ENCODE measurements at places on chromosomes 7 and 10.

DNA sequence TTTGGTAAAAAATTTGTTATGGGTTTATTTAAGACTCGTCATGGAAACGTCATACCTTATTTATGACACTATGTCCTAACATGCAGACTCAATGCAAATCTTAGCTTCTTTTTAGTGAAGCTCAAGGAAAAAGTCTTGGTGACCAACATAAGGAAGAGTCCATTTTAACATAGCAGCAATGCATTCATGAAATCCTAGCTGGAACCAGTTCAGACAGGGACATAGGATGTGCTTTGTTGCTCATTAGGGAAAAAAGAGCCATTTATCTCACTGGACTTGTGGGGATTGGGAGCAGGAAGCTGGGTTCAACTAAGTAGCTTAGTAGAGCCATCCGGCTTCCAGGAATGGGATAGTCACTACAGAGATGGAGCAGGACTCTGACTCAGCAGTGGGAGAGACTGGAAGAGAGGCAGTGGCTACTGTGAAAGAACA is 100.7 kb upstream of the DKK1 start:
- no peak for DNase-seq

DNA sequence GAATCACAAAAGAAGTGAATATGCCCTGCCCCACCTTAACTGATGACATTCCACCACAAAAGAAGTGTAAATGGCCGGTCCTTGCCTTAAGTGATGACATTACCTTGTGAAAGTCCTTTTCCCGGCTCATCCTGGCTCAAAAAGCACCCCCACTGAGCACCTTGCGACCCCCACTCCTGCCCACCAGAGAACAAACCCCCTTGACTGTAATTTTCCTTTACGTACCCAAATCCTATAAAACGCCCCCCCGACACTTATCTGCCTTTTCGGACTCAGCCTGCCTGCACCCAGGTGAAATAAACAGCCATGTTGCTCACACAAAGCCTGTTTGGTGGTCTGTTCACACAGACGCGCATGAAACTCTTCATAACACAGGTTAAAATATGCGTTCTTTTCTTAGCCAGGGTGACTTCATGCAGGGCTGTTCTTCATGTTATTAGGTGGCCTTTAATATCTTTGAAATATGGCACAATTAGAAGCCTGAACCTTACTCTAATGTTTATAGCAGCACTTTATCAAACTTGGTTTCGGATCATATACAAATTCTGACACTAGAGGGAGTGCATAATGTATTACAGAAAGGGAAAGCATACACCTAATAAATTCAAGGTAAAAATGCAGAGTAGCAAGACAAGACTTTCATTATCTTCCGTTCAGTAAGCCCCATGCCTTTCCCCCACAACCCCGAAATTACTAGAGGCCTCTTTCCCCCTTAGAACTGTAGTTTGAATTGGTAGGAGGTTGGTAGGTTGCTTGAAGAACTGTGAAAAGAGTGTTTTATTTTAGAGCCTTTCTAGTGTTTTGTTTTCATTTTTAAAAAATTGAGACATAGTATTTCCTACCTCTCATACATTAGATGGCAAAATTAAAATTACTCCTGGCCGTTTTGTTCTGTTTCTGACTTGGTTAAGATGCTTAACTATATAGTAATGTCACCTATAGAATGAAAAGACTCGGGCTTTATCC is 117.9 kb downstream of the NPY start:
- DNase-seq: no peak

- DNase-seq: no peak
Measured at GRCh38 chr10:66835400-66835799, 90.4 kb upstream of the LRRTM3 start.

GRCh38 chr7:27697861-27698430 is 35.3 kb upstream of the HIBADH start:
- peak; percentile 90 for DNase-seq

DNA sequence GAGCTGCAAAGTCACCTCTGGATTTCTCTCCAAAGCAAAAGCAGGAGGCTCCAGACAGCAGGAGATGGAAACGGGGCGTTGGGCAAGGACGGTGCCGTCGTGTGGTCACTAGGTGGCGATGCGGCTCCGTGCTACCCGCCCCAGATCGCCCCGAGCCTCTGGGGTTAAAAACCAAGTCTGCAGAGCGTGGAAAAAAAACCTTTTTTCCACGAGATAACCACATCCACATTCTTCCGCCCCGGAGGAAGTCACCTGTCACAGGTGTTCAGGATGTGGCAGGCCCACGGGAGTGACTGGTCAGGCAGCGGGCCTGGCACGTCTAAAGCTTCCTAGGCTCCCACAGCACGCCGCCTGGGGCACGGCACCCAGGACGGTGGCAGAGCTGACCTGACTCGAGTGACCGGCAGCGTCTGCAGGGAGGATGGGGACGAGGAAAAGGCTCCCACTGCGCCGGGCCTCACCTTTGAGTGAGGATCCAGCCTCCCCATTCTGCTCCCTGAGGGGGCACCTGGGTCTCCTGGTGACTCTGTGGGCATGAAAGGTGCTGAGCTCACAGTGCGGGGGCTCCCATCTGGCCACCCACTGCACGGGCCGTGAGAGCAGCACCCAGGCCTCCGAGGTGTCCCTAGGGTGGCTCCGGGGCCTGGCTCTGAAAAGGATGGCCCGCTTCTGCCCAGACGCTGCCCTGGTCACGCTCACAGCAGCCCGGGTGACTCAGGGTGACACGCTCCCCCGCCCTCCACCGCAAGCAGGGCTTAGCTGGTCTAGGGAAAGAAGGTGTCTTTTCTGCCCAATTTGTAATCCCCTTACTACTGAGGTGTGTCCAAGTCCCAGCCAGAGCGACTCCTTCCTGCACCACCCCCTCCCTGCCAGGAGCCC is 71.3 kb upstream of the TNRC18 start:
- DNase-seq: peak; percentile 70

GRCh38 chr10:91034042-91034441 is 113.2 kb upstream of the ANKRD1 start:
- DNase-seq: no peak

DNA sequence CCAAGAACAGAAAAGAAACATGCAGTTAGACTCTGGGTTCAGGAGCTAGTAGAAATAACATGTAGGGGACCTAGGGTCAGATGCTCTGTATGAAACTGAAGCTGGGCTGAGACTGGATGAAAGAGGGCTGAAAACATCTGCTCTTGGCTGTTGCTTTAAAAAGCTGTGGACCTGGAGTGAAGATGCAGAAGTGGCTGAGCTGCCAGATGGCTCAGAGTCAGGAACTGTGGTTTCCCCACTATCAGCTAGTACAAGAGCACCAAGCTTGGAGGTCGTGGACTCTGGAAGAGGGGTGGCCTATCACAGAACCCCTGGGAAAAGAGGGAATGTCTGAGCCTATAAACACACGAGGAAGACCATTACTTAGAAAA is 5.9 kb downstream of the ADK start:
- DNase-seq: no peak

GRCh38 chr7:123216825-123217224 is 17.1 kb upstream of the SLC13A1 start:
- no peak for DNase-seq

GRCh38 chr10:99537086-99537988 is 4.6 kb downstream of the NKX2-3 start:
- no peak for DNase-seq

GRCh38 chr10:129274748-129275474 is 192.1 kb upstream of the MGMT start:
- DNase-seq: no peak

GRCh38 chr7:47888371-47889265 is 59.6 kb downstream of the PKD1L1 start:
- no peak for DNase-seq

- no peak for DNase-seq
Measured at GRCh38 chr7:157007470-157008066, 2.9 kb downstream of the MNX1 start.

DNA sequence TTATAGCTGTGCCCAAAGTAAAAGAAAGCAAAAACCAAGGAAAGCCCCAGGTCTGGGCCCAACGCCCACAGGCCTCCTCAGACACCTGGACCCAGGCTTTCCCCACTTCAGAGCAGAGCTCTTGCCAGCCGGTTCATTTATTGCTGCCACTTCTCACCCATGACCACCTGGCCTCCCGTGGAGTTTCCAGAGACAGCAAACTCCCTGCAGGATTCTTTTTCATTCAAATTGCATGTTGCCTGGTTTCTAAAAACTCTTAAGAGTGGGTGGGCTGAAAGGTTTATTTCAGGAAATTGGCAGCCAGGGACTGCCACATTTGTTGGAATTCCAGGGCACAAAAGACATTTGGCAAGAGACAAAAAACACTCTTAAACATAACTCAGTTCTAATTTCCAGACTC is 4.7 kb downstream of the VOPP1 start:
- DNase-seq: no peak

DNA sequence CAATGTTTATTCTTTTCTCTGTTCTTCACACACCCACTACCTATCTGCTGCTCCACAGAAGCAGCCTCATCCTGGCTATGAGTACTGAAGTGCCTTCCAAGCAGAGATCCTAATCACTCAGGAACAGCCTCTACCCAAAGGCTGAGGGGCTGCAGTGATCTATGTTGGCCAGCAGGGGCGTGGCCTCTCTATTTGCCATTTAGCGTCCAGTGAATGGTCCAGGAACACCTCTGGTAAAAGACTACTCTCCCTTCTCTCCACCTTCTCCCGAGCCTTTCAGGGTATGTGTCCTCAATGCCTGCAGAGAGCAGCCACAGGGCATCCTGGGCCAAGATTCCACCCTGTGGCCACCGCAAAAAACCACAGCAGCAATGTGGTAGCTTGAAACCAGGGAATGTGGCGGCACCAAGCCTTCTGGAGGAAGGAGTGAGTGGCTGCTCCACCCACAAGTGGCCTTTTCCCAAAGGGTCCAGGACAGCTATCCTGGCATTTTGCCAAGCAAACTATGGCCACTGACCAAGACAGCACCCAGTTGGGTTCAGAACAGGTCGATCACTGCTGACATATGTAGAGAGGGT is 70.9 kb downstream of the SYPL1 start:
- peak; percentile 48 for DNase-seq

DNA sequence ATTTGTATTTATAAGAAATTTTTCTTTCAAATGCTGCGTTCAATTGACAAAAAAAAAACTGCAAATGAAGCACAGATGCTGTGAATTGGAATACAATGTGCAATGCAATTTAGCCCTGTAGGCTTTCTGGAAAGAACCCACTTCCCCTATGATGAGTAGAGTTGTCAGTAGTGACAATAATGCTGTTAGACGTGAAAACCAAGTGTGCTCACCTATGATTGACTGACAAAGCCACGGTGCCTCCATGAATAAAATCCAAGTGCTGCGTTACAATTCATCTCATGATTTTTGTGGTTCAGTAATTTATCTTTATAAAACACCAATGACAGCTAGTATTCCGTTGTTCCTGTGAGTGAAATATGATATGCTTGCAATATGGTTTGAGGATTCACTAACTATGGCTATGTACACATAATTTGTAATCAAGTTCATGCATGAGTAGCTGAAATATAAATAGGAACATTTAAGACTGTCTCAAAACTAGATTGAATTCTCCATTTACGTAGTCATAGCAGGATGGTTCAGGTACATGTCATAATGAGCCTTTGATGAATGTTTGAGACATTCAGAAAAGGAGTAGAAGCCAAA is 1160.3 kb downstream of the CNTNAP2 start:
- DNase-seq: no peak

DNA sequence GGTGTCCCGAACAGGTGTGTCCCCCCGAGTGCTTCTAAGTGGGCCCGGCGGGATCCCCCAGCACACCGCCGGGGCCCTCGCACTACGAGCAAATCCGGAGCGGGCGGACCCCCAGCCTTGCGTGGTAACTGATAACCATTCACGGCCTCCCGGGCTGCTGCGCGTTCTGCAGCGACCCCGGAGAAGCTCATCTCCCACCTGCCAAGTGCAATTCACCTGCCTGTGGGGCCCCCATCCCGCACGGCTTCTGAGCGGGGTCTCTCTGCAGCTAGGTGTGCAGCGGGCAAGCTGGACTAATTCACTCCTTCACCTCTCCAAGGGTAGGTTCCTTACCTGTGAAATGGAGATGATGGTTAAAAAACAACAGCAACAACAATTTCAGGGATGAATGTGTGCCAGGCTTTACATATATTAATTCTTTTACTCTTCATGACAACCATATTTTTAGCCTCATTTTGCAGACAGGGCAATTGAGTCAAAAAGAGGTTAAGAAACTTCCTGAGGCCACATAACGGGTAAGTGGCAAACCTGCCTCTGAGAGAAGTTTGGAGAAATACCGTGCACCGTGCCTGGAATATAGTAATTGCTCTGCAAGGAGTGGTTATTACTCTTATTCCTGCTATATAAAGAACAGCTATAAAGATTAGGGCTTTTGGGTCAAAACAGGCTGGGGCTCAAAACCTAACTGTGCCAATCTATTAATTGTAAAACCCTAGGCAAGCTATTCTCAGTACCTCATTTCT is 652 bp upstream of the PODXL start:
- no peak for DNase-seq

DNA sequence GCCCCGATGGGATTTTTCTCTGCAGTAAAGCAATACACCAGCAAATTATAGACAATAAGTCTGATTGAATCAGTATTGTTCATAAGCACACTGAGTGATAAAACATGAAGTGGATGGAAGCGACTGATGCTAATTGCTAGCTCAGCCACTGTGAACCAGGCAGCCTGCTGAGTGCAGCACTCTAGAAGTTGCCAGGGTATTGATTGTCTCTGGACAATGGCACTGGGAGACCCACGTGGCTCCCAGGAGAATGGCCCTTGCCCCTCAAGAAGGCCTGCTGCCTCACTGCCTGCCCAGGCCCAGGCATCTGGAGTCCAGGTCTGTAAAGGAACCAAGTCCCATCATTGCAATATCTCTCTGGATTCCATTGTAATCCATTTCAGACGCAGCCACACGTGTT is 80.4 kb upstream of the TCERG1L start:
- no peak for DNase-seq

DNA sequence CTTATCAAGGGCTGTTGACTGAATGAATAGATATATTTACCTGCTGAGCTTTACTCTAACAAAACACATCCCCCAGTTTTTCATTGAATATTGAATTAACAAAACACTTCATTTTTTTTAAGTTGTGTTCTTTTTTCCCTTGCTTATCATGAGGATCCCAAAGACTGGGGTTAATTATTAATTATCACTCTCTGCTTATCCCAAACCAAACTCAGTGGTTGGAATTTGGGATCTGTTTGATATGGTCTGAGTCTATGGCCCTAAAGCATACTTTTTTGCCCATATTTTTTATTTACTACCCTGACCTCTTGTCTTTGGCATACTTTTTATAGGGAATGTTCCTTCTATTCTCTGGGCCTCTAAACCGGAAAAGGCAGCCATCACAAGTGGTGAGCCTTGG is 697.1 kb upstream of the GALNT17 start:
- DNase-seq: no peak

DNA sequence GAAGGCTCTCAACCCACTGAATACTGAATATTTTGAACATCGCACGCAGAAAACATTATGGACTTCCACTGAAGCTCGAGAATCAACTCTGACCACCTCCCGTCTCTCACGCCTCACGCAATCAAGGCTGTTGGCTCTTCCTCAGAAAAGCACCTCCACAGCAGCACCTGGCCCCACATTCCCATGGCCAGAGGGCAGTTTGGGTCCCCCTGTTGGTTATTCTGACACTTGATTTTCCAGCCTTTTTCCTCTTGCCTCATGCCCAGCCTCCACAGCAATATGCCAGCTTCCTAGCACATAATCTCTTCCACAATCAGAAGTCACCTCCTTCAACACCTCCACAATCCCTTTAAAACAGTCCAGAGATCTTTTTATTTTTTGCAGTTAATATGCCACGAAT is 55.9 kb downstream of the SVOPL start:
- no peak for DNase-seq

Data from inflammatory macrophage treated with lipopolysaccharide for 4 hours (primary cell).